ENCODE measurements at places on chromosomes 6 and 20.

DNA sequence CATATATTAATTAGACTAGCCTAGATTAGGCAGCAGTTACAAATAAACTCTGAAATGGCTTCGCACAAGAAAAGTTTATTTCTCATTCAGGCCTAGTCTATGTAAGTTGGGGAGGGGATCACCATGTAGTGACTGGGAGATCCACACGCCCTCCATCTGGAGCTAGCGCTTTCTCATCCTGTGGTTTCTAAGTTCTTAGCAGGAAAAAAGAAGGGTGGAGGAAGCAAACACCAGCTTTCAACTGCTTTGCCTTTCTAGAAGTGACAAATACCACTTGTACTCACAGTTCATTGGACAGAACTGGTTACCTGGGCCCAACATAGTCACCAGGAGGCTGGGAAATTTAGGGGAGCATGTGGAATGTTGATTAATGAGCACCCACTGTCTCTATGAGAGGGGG is 46.6 kb downstream of the NDUFAF5 start:
- DNase-seq, result no peak

- peak; percentile 60 for DNase-seq
These were observed 155.1 kb downstream of the AIG1 start for GRCh38 chr6:143215771-143216170.

- DNase-seq, result no peak
These were observed 256.2 kb upstream of the IRAK1BP1 start for GRCh38 chr6:78611102-78611620.

- no peak for DNase-seq
These were observed 143.4 kb upstream of the HMGN3 start for GRCh38 chr6:79377888-79378348.

GRCh38 chr6:55069132-55069781 is 105.1 kb upstream of the HCRTR2 start:
- DNase-seq, result peak; percentile 46

DNA sequence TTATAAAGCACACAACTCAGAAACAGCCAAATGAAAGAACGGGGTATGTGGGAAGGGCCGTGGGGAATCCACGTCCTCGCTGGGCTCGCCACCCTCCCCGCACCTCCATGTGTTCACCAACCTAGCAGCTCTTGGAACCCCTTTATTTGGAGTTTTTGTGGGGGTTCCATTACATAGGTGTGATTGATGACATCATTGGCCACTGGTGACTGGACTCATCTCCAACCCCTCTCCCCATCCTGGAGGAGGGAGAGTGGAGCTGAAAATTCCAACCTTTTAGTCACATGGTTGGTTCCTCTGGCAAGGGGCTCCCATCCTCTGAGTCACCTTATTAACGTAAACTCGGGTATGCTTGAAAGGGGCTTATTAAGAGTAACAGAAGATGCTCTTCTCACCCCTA is 592.0 kb upstream of the FLRT3 start:
- DNase-seq, result no peak

DNA sequence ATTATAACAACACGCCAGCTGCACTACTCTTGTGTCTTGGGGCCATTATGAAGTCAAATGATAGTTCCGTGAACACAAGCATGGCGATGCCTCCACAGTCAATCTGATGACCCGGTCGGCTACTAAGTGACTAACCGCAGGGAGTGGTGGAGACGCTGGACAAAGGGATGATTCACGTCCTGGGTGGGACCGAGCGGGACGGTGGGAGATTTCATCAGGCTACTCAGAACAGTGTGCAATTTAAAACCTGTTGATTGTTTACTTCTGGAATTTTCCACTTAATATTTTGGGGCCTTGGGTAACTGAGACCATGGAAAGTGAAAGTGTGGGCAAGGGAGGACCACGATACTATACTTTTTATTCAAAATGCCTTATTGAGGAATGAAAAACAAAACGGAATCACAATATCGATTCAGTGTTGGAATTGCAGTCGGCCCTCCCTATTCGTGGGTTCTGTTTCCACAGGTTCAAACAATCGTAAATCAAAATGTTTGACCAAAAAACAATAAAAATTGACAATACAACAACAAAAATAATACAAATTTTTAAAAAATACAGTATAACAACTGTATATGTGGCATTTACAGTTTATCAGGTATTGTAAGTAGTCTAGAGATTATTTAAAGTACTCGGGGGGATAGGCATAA is 66.5 kb downstream of the MYLK4 start:
- no peak for DNase-seq

GRCh38 chr6:4136354-4136831 is 1.0 kb upstream of the ECI2 start:
- no peak for DNase-seq

- DNase-seq, result peak; percentile 22
These were observed 9.1 kb downstream of the VTA1 start for GRCh38 chr6:142155895-142156757.

DNA sequence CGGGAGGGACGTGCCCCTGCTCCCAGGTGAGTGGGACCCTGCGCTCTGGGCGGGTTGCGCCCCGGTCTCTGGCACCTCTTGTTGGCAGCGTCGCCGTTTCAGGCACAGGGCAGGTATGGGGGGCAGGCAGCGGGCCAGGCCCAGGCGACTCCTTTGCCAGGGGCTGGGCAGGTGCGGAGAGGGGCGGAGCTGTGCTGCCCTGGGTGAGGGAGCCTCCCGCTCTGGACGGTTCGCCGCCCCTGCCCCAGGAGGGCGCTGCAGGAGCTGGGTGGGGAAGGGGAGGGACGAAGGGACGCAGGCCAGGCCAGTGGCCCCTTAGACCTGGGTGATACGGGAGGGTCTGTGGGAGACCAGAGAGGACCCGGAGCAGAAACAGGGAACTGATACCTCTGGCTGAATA is 663.9 kb upstream of the DEFB115 start:
- DNase-seq, result no peak

DNA sequence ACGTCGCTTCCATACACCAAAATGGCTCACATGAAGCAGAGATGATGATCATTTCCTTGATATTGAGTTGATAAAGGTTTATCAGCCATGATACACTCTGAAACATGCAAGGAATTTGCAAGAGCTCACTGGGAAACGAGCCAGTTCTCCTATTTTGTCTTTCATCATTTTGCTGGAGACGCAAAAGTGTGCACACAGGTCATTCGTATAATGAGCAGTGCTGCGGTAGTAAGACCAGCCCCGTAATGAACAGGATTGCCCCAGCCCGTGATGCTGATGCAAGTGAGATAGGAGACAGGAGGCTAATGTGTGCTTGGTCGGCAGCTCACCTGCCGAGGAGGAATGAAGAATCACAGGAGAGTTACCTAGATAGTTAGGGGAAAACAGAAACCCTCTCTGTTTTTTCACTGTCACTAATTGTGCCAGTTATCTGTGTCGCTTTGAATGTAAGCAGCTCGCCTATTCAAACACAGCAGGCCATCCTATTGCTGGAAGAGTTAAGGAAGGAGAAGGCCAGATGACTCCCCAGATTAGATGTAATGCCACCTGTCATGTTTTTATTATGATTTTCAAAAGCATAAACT is 391.8 kb downstream of the SAMD5 start:
- no peak for DNase-seq

DNA sequence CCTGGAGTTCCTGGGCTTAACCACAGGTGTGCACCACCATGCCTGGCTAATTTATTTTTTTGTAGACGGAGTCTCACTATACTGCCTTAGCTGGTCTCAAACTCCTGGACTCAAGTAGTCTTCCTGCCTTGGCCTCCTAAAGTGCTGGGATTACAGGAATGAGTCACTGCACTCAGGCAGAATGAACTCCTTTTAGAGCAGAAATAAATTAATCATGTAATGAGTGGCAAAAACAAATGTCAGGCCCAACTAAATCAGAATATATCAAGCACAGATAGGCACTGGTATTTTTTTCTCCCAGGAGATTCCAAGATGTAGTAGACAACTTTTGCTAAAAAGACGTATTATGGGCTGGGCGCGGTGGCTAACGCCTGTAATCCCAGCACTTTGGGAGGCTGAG is 2.6 kb downstream of the RPS10 start:
- no peak for DNase-seq

- peak; percentile 83 for DNase-seq
These were observed 12.2 kb upstream of the KCNK15 start for GRCh38 chr20:44733341-44734069.

DNA sequence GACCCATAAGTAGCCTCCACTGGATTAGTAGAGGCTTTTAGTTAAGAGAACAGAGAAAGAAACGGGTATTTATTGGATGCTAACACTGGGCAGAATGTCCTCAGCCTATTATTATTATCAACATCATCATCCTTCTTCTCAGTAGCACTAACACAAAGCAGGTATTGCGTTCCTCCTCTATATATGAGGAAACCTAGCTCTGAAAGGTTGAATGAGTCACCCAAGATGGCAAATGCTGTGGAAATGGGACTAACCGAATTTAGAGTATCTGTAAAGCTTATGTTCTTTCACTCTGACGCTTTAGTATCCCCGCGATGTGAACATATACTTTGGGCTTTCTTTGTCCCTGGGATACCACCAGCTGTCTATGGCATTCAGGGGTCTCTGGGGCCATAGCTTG is 77.0 kb downstream of the ADTRP start:
- DNase-seq, result no peak

- no peak for DNase-seq
These were observed 13.5 kb upstream of the LRP11 start for GRCh38 chr6:149877659-149878058.

DNA sequence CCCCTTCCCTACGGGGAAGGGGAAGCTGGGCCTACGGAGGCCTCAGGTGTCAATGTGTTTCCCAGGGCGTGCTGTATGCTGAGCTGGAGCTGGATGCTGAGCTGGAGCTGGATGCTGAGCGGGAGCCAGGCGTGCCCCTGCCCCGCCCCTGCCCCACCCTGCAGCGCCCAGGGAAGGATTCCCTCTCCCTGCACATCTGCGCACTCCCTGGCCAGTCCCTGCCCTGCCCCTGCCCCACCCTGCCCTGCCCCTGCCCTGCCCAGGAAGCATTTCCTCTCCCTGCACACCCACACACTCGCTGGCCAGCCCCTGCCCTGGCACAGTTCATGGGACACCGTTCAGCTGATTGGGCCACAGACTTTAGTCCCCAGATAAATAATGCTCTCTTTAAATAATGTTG is 196.8 kb downstream of the SMOC2 start:
- no peak for DNase-seq

DNA sequence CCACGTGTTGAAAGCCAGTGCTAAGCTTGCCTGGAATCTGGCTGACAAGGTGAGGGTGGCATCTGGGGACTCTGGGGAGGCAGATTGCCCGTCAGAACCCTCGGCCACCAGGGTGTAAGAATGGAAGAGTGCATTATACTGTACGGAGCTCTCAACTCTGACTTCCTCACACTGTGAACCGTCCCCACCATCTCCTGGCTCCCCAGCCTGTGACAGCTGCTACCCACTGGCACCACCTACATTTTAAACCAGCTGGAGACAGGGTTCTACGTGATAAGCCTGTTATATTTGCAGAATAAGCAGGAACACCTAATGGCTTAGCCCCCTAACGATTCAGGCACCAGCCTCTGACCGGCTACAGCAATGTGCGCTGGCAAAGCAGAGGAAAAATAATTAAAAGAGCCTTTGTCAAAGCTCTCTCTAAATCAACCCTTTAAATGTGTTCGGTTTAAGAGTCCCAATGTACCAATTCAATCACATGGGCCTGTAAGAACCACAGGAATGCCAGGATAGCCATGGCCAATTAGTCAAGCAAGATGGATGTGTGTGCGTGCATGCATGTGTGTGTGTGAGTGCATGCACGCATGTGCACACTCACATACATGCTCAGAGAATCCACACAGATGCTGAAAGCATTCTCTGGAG is 89.1 kb upstream of the TAB2 start:
- DNase-seq, result no peak

- no peak for DNase-seq
These were observed 46.3 kb downstream of the HBS1L start for GRCh38 chr6:135008072-135008940.

DNA sequence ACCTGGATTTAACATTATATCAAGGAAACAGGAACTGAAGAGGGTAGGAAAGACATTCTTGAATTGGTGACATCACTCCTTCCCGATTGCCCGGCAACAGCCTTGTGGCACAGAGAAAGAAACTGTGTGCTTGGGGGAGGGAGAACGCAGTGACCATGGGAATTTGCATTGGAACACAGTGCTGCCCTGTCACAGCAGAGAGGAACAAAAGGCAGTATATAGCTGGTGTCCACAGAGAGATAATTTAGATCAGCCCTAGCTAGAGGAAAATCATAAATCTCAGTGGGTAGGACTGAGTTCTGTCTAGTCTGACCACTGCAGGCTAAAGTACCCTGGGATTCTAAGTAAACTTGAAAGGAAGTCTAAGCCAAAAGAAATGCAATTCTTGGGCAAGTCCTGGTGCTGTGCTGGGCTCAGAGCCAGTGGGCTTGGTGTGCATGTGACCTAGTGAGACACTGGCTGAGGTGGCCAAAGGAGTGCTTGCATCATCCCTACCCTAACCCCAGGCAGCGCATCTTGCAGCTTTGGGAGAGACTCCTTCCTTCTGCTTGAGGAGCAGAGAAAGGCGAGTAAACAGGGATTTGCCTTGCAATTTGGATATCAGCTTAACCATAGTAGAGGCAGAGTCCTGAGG is 697.6 kb downstream of the HACE1 start:
- DNase-seq, result no peak

DNA sequence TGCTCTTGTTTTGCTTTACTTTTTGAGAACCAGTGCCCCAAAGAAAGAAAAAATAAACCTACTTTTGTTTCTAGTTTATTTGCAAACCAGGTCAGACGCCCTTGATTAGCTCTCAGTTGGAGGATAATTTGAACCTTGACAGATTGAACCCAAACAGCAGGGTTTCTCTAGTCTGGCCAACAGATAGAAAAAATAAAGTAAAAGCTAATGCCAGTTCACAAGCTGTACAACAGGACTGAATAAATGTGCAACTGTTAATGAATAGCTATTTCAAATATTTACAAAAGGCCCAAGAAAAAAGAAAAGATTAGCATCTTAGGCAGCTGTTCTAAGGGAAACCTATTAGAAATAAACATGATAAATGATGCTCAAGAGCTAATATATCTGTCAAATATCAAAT is 331.8 kb downstream of the CDKAL1 start:
- DNase-seq, result no peak

- no peak for DNase-seq
These were observed 1.7 kb downstream of the ULBP1 start for GRCh38 chr6:149965194-149966020.

- no peak for DNase-seq
These were observed 22.6 kb upstream of the BTN3A2 start for GRCh38 chr6:26342106-26343004.

GRCh38 chr20:57558614-57559288 is 2.2 kb upstream of the PCK1 start:
- no peak for DNase-seq

DNA sequence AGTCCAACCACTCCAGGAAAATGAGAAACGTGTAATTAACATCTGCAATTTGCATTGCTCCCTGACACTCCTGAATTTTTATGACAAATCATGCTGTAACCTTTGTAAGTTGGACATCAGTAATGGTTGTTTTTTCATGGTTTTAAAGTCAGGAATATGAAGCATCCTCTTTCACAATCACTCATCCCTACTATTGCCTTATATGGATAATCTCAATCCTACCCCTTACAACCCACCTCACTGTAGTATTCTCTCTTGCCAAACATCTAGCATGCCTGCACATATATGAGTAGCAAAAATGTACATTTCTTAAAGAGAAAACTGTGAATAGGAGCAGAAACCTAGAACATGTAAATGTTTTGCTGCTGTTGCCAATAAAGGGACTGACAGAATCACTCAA is 729.5 kb downstream of the KIF16B start:
- DNase-seq, result peak; percentile 17

- DNase-seq, result no peak
These were observed 43.8 kb upstream of the XRN2 start for GRCh38 chr20:21259346-21259745.

Data from muscle of back (tissue), 13 donors.